HCT116 (cell line): ENCODE measurements at places on chromosomes 5 and 9. TPM values are rescaled to one million over a fixed set of nuclear protein-coding genes. Genes with fewer than 3 reads are reported as not detected.
A peak's percentile ranks its signal among the peaks of the same experiment; 100 is the strongest.

TLR4 gene
- total RNA-seq = 0.10 TPM

PCDHA6 gene
- total RNA-seq = not detected

IL13 gene
- total RNA-seq = not detected

ANKRD34B gene
- not detected for total RNA-seq

DNA sequence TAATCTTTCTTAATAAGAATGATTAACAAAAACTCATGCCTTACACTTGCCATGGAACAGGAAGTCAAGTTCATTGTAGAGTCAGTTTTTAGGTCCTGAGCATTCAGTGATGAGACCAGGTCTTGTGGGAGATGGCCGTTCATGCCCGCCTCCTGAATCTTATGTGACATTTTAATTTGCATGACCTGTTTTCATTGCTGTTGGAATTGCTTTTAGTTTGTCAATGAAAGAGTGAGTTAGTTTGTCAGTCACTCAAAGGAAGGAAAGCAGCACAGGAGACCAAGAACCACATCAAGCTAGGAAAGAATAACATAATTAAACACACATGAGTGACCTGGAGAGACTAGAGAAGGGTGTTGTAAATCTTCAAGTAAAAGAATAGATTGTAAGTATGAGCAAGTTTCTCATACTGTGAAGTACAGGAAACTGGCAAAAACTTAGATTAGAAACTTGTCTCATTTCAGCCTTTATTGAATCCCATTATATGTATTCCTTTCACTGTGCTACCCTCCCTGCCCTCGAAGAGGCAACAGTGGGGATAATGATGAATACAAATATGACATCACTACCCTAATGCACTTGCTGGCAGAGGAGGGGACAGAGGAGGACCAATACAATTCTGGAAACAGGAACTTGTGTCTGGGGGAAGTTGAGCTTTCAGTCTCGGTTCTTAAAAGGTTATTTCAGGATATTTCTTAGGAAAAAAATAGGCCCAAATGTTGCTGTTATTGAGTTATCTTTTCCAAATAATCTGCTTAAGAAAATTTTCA, 64.3 kb upstream of the C6 start:
- no peak for DNase-seq

DNA sequence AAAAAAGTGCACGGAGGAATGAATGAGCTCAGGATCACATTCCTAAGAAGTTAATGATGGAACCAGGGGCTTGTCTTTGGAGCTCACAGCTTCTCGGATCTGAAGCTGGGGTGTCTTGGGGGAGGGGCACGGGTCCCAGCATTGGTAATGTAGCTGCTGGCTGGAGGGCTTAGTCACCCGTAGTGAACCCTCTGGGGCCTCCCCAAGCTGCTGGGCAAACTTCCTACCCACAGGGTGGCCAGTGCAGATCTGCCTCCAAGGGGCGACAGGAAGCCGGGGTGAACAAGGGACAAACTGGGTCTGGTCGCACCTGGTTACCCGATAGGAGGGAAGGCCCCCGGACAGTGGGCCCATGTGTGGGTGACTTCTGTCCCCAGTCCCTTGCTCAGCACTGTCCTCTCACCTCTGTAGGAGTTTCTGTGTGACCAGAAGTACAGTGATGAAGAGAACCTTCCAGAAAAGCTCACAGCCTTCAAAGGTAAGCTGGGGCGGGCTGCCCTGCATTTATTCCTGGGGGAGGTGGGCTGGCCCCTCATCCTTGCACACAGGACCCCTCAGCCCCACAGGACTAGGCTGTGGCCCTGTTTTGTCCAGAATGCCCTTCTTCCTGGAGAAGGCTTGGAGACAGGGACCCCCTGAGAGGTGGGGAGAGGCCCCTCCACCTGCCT, 14.1 kb upstream of the NUP214 start:
- no peak for DNase-seq

GRCh38 chr9:6471231-6471850, 58.3 kb downstream of the UHRF2 start:
- no peak for DNase-seq

- no peak for DNase-seq
Observed at GRCh38 chr9:8232726-8233125, 433.1 kb upstream of the DMAC1 start.

DNA sequence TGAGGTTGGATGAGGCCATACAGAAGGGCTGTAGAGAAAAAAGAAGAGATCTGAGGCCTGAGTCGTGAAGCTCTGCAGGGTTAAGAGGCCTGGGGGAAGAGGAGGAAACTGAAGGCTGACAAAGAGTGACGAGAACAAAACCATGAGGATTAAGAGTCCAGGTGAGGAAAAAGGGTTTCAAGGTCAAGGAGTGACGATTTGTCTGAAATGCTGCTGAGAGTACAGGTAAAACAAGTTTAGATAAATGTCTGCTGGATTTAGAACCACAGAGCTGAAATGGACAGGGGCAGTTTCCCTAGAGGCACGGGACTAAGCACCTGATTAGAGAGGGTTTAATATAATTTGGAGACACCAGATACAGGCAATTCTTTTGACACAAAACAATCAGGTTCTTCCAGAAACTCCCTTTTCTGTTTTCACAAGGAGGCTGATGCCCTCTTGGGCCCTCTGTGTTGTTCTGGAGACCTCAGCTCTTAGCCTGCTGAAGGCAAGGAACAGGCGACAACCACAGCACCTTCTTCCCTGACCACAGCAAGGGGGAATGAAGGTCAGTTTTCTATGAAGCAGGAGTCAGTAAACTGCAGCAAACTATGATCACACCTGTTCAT, 14.6 kb upstream of the GCNT1 start:
- no peak for DNase-seq

GRCh38 chr5:13956471-13956870, 12.0 kb upstream of the DNAH5 start:
- DNase-seq = no peak

DNA sequence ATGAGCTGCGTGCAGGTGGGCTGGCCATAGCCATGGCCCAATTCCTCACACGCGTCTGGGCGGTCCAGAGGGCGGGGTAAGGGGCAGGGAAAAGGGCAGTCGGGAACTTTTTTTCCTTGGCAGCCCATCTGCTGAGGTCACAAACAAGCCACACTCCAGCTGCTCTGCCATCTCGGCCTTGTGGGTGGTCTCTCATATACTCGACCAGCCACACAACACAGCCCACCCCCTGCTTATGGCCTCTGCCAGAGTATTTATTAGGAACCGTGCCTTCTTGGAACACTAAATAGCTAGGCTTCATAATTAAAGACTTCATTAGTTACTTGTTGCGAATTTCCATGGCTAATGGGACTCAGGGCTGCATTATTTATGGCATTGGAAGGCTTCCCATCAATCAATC, 98.5 kb upstream of the LHFPL2 start:
- no peak for DNase-seq

DNA sequence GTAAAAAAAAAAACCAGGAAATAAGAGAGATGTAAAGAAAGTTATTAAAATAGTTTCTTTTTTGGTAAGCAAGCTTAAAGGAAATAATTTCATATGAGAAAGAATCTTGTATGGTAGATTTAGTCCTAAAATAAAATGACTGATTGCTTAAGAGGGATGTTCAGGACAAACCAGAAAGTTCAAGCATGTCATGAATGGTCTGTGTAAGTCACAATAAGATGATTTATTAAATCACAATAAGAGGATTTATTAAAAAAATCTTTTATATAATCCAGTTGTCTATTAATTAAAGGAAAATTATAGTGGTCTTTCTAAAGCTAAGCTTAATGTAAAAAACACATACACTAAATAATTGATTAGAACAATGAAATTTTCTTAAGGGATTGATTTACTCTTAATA, 91.8 kb upstream of the OR13F1 start:
- peak; percentile 1 for DNase-seq
